ENCODE measurements at places on chromosomes 6 and 20.

DNA sequence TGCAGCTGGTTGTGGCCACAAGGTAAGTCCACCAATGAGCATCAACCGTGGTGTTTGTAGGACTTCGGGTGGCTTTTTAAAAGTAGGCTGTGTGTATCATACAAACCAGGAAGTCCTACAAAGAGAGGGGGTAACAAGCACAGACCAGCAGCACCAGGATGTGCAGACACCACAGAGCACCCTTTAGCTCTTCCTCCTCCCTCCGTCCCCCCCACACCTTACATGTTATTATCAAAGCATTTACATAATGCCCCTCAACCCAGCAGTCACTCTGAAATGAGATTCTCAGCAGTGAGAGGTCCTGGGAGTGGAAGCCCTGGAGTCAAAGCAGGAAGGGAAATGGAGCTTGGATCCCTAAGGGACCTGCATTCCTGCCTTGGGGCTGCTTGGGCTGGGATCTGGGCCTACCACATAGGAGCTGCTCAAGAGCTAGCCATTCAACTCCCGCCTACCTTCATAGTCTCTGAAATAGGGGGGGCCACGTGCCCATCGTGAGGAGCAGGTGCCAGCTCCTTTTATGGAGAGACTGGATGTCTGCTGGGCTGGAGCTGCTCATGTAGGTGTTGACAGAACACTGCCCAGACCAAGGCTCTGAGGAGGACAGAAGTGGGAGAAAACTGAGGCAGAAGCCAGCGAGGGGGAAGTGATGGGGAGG, 90.6 kb downstream of the PSMB1 start:
- DNase-seq: no peak

- no peak for DNase-seq
Measured at GRCh38 chr6:40299681-40300080, 287.5 kb downstream of the LRFN2 start.

- no peak for DNase-seq
Measured at GRCh38 chr6:108862479-108863191, 14.4 kb downstream of the ARMC2 start.

- no peak for DNase-seq
Measured at GRCh38 chr6:134630508-134631121, 312.7 kb upstream of the SGK1 start.

GRCh38 chr6:9523462-9523861, 891.4 kb downstream of the TFAP2A start:
- no peak for DNase-seq
